ENCODE measurements at places on chromosomes 7 and 10.

DNA sequence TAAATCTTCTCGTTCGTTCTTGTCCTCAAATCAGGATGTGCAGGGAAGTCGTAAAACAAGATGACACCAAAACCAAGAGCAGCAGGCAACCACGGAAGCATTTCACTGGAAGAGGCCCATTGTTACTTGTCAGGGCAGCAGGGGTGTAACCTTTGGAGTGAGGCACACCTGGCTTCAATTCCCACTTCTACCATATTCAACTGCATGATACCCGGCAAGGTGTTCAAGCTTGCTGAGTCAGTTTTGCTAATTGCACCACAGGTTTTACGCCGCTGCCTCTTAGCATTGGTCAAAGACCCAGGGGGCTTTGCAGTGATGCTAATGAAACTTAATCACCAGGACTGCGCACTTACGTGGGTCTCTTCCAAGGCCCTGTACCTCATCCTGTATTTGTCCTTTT lies 50.0 kb upstream of the PTER start:
- DNase-seq, result no peak

DNA sequence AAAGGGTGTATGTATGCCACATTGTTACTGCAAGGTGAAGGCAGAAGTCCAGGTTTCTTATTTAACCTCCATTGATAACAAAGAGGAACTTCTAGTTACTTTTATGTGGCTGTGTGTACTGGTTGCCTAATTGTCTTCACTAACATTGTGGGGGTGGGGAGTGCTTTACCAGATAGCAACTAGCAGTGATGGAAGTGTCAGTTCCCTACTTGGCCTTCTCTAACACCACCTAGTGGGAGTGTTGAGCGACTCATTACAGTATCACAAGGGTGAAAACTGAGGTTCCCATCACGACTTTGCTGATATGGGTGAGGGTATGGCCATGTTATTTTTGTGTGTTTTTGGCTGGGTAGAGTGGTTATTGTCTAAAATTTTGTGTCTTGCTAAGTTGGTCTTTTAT lies 274.4 kb downstream of the THSD7A start:
- no peak for DNase-seq

DNA sequence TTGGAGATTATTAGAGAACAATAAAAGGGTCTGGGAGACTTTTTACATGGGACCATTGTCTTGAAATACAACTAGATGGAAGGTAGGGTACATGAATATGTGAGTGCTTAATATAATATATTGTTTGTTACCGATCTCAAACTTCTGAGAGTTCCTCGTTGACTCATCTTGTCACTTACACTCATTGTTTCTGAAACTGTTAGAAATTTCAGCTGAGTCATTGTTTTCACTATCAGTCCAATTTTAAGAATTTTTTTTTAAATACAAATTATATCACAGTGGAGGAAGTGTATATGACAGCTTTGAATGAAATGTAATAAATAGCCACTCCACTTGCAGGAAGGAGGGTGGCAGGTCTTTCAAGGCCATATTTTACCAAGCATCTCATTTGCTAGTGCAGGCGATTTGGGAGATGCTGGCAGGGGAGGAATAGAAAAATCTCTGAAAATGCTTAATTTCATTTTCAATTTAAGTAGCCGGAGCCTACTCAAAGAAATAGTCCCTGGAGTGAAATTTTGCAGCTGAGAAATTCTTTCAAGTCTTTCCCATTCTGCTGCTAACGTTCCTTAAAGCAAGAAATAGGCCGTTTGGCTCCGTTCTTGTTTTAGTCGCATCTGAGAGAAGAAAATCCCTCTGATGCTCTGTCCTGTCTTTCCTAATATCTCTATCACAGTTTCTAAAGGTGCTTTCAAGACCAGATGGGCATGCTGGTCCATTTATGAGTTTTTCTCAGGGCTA lies 1404.2 kb upstream of the CELF2 start:
- DNase-seq, result no peak

DNA sequence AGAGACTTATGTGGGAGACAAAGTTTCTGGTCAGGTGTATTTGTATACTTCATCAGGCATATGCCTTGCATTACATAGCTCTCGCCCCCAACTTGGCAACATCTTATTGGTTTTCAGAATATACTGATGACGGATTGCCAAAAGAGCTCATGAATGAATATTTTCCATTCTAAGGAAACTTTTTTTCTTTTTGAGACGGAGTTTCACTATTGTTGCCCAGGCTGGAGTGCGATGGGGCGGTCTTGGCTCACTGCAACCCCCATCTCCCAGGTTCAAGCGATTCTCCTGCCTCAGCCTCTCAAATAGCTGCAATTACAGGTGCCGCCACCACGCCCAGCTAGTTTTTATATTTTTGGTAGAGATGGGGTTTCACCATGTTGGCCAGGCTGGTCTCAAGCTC lies 6.0 kb downstream of the CYCS start:
- no peak for DNase-seq

GRCh38 chr10:30752481-30752881 lies 122.9 kb upstream of the LYZL2 start:
- DNase-seq, result no peak

Measured in GM04504 (cell line).